ENCODE measurements at places on chromosomes 12 and 14.

- no peak for DNase-seq
Observed at GRCh38 chr14:88519907-88520306, 34.9 kb downstream of the PTPN21 start.

GRCh38 chr14:59302313-59302712, 113.8 kb downstream of the DAAM1 start:
- DNase-seq, result no peak

GRCh38 chr12:108685469-108686260, 45.7 kb downstream of the CORO1C start:
- no peak for DNase-seq

GRCh38 chr12:55728186-55728938, 447 bp downstream of the CD63 start:
- no peak for DNase-seq

GRCh38 chr12:91980389-91980821, 165.2 kb downstream of the BTG1 start:
- no peak for DNase-seq

DNA sequence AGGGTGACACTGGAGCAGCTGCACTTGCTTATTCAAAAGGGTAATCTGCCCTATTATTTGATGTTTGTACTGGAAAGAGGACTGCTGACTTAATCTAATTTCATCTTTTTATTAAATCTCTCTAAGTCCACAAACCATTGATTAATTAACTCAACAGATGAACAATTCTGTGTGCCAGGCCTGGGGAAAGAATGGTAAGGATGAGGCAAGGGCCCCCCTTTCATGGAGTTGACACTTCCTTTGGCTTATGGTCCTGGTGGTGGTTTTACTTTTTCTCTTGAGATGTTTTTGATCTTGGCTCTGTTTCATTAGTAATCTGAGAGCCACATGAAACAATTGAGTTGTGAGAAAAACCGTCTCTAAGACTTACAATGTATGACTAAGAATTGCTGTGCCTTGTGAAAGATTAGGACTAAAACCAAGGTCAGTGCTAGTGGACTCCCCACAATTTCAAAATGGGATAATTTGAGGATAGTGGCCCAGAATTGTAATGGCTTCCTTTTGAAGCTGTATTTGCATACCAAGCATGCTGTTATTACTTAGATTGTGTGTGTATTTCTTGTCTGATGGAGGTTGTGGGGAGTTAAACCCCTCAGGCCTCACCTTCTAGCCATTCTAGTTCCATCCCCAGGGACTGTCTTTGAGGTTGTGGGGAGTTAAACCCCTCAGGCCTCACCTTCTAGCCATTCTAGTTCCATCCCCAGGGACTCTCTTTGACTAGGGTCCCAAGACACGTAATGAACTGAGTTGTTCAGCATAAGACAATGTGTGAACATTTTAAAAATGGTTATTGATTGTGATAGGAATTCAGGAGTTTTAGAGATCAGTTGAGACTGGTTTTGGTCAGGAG, 52.5 kb upstream of the EVL start:
- DNase-seq, result no peak

DNA sequence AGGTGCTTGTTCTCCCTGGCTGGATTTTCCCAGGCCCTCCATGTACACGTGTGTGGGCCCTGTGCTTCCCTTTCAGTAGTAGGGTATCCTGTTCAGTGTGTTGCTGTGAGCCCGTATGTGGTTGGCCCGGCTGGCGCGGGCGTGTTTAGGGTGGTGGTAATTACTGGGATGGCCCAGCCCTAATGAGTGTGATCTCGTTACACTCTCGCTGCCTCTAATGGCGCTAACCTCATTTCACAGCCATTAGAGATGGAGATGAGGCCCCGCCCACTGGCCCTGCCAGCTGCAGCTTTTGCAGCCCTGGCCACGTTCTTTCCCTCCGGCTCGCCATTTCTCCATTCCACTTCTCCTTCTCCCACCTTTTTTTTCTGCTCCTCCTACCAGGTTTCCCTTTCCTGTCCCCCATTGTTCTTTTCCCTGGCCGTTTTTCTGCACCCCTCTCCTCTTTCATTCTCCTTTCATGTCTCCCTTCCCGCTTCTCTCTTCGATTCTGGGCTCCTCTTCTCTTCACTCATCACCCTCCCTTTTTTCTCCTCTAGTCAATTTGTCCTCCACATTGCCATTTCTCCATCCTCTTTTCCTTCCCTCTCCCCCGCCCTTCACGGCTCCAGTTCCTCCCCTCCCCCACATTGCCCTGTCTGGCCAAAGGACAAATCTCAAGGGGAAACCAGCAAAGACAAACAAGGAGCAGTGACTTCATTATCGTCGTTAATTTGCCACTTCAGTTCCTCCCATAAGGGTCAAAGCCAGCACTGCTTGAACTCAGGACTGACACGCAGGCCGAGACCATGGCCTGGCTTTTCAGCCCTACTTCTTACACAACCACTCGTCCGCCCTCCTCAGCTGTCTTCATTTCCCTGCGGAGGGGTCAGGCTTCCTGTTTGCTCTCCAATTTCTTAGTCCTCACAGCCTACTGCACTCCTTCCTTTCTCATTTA, 6.8 kb downstream of the ZFHX2 start:
- DNase-seq, result no peak

Data from activated naive CD4-positive, alpha-beta T cell (primary cell).